GM12878 (cell line): ENCODE measurements at places on chromosomes 3 and 15. TPM values are rescaled to one million over a fixed set of nuclear protein-coding genes. Genes with fewer than 3 reads are reported as not detected.

The CNTN6 gene
- total RNA-seq = not detected in 2 replicates

The CPEB1 gene
- total RNA-seq = 0.66 and 0.92 TPM in 2 replicates

The CTSH gene
- total RNA-seq = 510 and 512 TPM in 2 replicates

The IL17RD gene
- 0.05 and 0.08 TPM in 2 replicates for total RNA-seq

The AADACL2 gene
- total RNA-seq = not detected in 2 replicates

The AMIGO3 gene
- 0.18 TPM in 1 of 2 replicates, not detected in the other for total RNA-seq

The ITGB5 gene
- 1.4 and 2.1 TPM in 2 replicates for total RNA-seq

The FANCD2OS gene
- not detected in 2 replicates for total RNA-seq

The SAMMSON gene
- not detected in 2 replicates for total RNA-seq

The CPN2 gene
- total RNA-seq = 0.05 TPM in 1 of 2 replicates, not detected in the other

The GOLGB1 gene
- total RNA-seq = 24.7 and 26.7 TPM in 2 replicates

The ZIC4 gene
- total RNA-seq = not detected in 2 replicates

The MST1R gene
- 2.3 and 3.0 TPM in 2 replicates for total RNA-seq

The GHSR gene
- total RNA-seq = not detected in 2 replicates

The CGNL1 gene
- 0.08 and 0.10 TPM in 2 replicates for total RNA-seq

The TTLL13 gene
- total RNA-seq = 0.13 and 0.19 TPM in 2 replicates

The ROBO1 gene
- total RNA-seq = 1.7 and 1.8 TPM in 2 replicates

The CELSR3 gene
- total RNA-seq = 1.6 TPM in 2 replicates
